Peyer's patch (tissue), 4 donors: ENCODE measurements at places on chromosomes 2 and 18. TPM values are rescaled to one million over a fixed set of nuclear protein-coding genes. Genes with fewer than 3 reads are reported as not detected.

The PLEKHH2 gene
- 31.6 TPM for total RNA-seq

The ASXL3 gene
- total RNA-seq: 10.9 TPM

The EPHA4 gene
- 12.6 TPM for total RNA-seq

The XDH gene
- 90.2 TPM for total RNA-seq

DNA sequence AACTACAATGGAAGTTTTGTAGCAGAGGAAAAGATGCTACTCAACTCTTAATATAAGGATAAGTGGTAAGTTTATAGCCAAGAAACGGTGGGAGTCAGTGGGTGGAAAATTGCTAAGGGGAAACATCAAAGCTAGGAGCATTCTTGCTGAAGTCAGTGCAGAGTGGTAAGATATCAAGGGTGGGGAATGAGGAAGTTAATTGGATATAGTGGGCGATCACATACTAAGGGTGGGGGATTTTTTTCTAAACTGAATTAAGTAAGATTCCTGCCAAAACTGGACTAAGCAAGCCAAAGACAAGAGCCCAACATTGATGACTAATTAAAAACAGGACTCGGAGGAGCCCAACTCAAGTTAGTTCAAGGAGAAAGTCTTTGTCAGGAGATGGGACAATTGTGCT, 525.4 kb downstream of the CCDC85A start:
- H3K36me3 ChIP-seq: no peaks in the 10 kb centered on the region
- H3K4me3 ChIP-seq: no peak overlapping the region
- H3K27me3 ChIP-seq: no peaks in the 10 kb centered on the region
- no peak for DNase-seq
- no peak overlapping the region for H3K27ac ChIP-seq
- H3K4me1 ChIP-seq: no peaks in the 10 kb centered on the region

- no peaks in the 10 kb centered on the region for H3K36me3 ChIP-seq
- H3K4me3 ChIP-seq: no peak overlapping the region
- no peak for DNase-seq
- no peaks in the 10 kb centered on the region for H3K4me1 ChIP-seq
- H3K27ac ChIP-seq: no peak overlapping the region
Observed at GRCh38 chr2:67186871-67187270, 210.3 kb upstream of the ETAA1 start.

DNA sequence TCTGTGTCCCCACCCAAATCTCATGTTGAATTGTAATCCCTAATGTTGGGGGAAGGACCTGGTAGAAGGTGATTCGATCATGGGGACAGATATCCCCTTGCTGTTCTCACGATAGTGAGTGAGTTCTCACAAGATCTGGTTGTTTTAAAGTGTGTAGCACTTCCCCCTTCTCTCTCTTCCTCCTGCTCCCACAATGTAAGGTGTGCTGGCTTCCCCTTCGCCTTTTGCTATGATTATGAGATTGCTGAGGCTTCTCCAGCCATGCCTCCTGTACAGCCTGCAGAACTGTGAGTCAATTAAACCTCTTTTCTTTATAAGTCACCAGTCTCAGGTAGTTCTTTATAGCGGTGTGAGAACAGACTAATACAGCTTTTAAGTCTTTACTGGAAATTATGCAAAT, 193.3 kb upstream of the RBBP8 start:
- no peak overlapping the region for H3K27ac ChIP-seq
- no peak for DNase-seq
- no peak overlapping the region for H3K4me3 ChIP-seq

DNA sequence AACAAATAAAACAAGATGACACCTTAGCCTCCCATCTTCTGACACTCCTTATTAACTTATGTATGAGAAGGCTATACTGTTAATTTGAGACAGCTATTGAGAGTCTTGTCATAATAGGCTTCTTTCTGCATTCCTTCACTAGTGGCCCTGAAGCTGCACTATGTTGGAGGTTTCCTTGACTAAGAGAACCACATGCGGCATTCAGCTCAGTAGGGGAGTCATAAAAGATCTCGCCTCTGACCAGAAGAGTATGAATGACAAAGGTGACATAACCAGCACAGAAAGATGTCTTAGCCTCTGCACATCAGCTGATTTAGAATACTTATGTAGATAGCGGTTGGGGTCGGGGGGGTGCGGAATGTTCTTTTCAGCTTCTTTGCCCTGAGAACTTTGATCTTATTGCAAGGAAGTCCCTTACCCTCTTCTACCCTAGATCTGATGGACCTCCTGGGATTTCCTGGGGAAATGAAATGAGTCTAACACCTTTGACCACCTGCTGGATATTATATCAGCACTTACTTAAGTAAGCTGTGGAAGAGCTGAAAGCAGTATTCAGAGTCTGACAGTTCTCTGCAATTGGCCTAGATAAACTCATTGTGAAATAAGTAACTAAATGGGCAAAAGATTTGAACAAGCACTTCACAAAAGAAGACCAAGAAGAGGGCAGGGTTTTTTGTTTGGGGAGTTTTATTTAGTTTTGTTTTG, 24.2 kb downstream of the RBM45 start:
- no peak overlapping the region for H3K27ac ChIP-seq
- H3K27me3 ChIP-seq: no peaks in the 10 kb centered on the region
- no peaks in the 10 kb centered on the region for H3K4me1 ChIP-seq

DNA sequence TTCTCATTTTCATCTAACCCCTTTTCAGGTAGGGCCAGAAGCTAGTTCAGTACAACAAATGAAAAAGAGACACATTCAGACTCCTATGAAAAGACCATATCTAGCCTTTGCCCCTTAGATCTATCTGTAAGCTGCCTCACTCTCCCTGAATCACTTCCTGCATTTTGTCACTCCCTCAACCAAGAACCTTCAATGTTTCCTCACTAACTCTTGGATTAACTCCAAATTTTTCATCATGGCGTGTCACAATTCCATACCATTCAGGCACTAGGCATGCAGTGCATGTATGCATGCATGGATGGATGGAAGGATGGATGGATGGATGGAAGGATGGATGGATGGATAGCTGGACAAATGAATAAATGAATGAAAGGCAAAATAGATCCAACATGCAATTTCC, 356.9 kb downstream of the TNS1 start:
- no peaks in the 10 kb centered on the region for H3K4me1 ChIP-seq
- H3K27me3 ChIP-seq: no peaks in the 10 kb centered on the region
- no peaks in the 10 kb centered on the region for H3K36me3 ChIP-seq
- DNase-seq: no peak
